ENCODE measurements at places on chromosomes 7 and 10.

DNA sequence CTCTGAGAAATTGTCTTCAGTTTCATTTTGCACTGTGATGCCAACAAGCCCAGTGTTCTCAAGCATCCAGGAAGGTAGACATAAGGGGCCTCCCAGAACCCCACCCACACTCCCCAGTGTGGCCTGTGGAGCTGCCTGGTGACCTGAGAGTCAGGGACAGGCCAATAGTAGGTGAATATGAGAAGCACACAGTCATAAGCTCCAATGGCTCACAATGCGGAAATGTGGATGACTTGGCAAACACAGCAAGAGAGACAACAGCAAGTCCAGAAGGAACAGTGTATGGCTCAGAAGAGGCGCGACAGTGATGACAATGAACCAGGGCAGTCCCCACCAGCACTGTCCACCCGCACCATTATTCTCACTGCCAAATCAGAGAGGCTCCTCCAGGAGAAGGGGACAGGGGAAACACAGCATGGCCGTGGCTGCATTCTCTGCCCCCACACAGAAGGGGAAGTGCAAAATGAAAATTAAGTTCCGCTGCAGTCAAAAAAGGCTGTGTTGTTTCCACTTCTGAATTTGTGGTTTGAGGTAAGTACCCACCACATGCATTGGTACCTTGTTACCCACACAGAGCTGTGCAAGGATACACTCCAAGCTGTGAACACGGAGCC, 419.8 kb downstream of the GRID1 start:
- no peak for DNase-seq

DNA sequence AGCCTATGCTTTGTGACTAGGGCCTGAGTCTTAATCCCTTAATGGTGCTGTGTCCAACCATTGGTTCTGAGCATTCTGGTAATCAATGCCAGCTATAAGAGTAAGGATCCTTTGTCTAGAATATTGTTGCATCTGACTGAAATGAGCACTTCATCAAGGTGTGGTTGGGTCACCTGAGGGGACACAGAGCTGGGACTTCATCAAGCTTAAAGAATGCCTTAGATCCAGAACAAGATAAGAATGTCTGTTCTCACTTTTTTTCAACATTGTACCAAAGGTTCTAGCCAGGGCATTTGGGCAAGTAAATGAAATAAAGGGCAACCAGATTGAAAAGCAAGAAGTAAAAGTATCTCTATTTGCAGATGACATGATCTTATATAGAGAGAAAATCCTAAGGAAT, 280.4 kb downstream of the MTERF1 start:
- no peak for DNase-seq

DNA sequence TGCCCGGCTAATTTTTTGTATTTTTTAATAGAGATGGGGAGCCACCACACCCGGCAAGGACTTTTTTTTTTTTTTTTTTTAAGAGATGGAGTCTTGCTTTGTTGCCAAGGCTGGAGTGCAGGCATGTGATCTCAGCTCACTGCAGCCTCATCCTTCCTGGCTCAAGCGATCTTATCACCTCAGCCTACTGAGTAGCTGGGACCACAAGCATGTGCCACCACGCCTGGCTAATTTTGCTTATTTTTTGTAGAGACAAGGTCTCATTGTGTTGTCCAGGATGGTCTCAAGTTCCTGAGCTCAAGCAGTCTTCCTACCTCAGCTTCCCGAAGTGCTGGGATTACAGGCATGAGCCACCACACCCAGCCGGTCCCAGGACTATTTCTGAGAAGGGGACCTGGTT, 9.3 kb upstream of the MCU start:
- DNase-seq = no peak

DNA sequence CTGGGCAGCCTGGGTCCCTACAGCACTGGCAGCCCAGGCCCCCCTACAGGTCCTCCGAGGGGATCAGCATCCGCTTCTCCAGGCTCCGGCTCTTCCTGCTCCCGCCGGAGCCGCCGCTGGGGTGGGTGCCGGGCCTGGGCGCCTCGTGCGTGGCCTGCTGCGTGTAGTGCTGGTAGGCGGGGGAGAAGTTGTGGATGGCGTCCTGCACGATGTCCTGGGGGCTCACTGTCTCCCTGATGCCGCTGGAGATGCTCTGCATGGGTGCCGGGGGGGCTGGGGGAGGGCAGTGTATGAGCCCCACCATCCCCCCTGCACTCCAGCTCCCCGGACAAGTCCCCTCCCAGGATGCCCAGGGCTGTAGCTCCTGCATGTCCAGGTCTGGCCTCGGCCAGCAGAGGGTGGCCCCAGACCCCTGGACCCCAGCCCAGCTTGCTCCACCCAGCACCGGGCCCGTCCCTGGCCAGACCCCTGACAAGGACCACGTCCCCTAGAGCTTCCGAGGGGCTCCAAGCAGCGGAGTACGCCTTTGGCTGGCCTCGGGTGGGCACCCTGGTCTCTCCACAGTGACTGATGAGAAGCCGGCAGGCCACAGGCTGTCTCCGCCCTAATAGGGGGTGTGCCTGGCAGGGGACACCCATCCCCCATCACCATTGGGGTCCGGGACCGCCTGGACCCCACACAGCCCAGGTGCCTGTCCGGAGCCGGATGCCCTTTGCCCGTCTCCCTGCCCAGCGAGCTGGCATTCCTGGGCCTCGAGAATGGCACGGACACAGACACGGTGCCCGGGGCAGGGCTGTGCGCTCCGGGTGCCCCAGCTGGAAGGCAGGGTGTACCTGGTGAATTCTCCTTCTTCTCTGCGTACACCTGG, 8.9 kb downstream of the TMEM184A start:
- DNase-seq = no peak

DNA sequence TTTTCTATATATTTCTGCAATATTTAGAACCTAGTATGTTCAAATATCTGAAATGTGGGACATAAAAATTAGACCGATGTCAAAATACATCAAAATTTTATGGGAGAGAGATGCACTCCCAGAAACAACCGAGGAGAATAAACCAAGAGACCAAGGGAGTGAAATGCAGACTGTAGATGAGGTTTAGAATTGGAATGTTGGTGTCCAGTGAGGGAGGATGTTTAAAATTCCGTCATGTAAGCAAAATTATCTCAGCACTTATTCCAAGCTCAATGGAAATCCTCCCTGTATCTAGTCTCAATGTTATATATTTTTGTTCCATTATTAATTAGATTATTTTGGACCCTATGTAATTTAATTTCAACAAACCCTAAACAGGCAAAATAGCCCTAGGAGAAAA, 61.9 kb upstream of the MAGI2 start:
- no peak for DNase-seq

- DNase-seq = no peak
These were observed 260.8 kb downstream of the DNAJB6 start for GRCh38 chr7:157597562-157597961.

- no peak for DNase-seq
These were observed 46.0 kb upstream of the HPS1 start for GRCh38 chr10:98492763-98493162.

DNA sequence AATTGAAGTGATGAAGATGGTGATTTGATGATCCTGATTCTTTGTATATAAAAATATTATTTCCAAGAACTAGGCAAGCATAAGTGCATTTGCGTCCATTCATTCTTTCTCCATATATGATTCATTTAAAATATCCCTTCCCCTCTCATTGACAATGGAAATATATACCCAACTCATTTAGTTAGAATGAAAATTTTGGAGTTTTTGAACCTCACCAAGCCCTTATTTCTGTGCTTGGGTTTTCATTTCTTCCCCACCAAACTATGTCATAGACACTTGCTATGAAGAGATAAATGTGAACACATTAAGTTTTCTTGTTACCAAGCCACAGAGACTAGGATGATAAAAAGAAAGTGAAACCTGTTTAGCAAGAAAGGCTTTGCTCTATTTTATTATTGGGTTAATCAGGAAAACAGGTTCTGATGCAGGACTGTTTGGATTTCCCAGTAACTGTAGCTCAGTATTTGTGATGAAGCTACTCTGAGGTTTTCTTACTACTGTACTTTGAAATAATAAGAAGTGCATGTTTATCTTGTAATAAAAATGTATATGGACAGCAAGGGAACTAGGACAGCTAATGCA, 68.3 kb downstream of the ITGB1 start:
- DNase-seq = no peak

DNA sequence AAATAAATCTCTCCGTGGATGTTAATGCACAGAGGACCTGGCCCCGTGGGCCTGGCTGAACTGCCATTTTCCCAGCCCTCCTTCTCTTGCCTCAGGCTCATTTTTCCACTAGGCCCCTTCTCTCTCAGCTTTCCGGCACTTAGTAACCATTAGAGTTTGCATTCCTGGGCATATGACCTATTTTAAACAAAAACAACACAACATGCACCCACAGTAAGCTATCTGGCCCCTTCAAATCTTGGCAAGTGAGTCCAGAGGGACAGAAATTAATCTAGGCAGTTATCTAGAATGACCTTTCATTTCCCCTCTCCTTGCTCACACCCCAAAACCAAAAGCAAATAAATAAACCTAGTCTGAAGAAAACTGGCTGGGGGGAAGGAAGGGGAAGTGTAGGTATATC, 11.7 kb downstream of the FBXW4 start:
- DNase-seq = no peak

Measured in bronchial epithelial cell (primary cell).